Neuronal stem cell (in vitro differentiated cells): ENCODE measurements at places on chromosomes 16 and 17.

DNA sequence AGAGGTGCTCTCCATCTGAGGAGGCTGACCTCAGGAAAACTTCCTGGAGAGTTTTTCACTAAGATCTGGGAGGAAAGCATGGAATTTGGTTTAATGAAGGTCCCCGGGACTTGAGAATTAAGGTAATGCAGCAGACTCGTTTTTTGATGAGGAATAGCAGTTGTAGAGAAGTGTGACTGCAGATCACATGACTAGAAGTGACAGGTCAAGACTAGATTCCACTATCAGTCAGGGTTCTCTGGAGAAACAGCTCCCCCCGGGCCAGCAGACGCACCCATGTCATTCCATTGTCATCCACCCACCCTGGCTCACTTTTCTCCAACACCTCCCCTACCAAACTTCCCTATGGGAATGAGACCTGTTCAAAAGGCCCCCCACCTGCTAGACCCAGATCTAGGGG lies 1.9 kb upstream of the DHRS13 start:
- no peak for DNase-seq

DNA sequence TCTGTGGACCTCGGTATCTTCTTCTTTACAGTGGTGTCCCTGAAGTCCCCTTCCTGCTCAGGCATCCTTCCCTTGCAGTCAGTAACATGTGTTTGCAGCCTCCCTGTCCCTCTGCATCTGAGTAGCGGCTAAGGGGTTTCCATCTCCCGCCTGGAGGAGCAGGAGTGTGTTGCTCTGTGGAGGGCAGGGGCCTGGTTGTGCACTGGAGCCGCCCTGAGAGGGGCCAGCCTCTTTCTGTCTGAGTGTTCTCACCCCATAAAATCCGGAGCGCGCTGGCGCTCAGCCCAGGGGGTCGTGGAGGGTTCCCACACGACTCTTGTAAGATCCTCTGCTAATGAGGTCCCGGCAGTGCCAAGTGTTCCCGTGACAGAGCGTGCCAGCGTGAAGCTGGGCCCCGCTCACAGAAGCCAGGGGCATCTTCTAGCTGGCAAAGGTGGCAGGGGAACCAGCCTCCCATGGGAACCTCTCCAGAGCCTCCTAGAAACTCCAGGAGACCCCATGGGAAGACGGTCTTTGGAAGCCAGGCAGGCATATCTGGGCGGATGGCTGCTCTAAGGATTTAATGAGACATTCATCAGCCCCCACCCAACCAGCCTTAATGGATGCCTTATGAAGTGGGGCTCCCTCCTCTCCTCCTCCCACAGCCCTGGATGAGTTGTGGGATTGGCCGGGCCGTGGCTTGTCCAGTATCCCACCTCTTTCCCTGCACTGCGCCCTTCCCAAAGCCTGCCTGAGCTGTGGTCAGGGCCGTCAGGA lies 91.4 kb upstream of the GSE1 start:
- DNase-seq = no peak

GRCh38 chr16:9159839-9160550 lies 68.6 kb downstream of the HAPSTR1 start:
- peak; percentile 63 for DNase-seq

DNA sequence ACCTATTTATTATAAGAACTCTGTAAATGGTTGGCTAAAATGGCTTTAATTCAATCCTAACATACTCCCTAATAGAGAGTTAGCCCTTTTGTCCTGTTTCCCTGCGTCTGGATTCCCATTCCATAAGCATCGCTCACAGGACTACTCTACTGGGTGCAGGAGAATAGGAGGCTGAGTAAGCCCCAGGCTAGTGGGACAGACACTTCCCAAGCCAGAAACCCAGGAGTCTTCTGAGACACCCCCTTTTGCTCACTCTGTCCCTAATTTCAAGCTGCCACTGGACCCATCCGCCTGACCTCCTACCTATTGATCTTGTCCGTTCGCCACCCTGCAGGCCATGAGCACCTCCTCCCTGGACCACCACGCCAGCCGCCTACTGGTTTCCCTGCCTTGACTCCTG lies 16.7 kb upstream of the TOB1 start:
- DNase-seq = no peak

DNA sequence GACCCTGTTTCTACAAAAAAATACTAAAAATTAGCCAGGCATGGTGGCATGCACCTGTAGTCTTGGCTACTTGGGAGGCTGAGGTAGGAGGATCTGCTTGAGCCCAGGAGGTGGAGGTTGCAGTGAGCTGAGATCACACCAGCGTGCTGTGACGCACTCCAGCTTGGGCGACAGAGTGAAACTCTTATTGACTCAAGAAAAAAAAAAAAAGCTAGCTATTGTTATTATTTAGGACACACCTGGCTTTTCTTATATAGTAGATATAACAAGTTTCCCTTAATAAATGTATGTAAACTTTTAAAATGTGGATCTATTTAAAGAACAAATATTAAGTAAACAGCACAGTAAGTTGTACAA lies 1.8 kb downstream of the RABEP2 start:
- no peak for DNase-seq

- no peak for DNase-seq
These were observed 6.4 kb downstream of the TP53I13 start for GRCh38 chr17:29574732-29575510.

DNA sequence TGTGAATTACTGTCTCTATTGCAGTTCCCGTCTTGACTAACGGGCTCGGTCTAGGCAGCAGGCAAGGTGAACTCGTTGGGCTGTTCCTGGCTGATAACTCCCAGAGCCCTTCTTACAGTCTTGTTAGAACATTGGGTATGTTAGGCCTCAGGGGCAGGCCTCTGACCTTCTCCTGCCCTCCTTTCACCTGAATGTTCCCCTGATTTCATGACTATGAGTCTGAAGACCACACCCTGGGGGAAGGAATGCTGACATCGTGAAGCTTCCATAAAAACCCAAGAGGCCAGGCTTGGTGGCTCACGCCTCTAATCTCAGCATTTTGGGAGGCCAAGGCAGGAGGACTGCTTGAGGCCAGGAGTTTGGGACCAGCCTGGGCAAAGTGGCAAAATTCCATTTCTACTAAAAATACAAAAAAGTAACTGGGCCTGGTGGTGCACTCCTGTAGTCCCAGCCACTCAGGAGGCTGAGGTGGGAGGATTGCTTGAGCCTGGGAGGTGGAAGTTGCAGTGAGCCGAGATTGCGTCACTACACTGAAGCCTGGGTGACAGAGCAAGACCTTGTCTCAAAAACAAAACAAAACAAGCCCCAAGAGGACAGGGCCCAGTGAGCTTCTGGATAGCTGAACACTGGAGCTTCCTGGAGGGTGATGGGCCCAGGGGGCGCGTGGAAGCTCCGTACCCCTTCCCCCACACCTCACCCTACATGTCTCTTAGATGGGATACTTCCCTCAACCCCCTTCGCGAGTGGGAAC lies 47.8 kb upstream of the FBXO47 start:
- no peak for DNase-seq
